Activated T-helper 9 cell treated with anti-CD3 and anti-CD28 coated beads, Interleukin-2, amount 50 U/mL, for 16 hours (primary cell): ENCODE measurements at places on chromosomes 1 and 21.

- DNase-seq: no peak
Observed at GRCh38 chr1:3428899-3429298, 25.6 kb upstream of the ARHGEF16 start.

DNA sequence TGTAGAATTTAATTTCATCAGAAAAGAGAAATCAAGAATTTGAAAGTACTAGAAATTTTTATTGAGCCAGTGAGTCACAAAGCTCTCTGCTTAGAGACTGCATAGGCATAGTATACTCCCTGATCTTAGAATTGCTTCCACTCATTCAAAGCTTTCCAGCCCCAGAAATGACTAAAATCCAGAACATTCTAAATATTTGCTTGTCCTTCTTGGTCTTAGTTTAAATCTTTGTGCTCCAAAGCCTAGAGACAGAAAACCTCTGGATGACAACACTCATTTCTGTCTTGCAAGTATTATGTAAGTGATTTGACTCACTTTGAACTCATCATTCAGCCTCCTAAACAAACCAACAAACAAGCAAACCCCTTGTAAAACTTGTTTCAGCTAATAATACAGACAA lies 74.2 kb downstream of the PTPRC start:
- DNase-seq: no peak

DNA sequence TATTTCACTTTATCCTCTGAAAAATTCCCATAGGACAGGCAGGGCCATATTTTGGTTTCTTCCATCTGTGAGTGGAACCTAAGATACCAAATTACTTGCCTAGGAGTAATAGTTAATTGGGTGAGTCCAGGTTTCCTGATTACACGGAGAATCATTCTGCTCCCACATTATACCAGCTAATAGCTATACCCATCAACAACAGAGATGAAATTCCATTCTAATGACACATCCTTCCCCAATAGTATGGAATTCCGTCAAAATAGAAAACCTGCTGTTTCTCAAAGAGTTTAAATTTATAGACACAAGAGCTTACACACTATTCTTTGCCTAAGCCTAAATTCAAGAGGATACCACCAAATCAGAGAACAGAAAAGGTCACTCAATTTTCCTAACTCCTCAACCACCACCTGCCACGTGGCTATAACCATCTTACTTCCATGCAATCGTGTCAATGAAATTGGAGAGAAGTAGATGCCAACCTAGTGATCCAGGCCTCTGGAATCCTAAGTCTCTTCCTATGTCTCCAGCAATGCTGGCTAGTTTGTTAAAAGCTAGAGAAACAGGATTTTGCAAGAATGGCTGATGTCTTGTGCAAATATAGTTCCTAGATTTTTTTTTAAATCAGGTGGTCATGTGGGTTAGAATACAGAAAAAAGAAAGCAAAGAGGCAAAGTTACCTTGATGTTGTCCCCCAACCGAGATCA lies 6.2 kb downstream of the PPT1 start:
- no peak for DNase-seq

- no peak for DNase-seq
Observed at GRCh38 chr1:70146488-70146887, 58.9 kb downstream of the LRRC40 start.

DNA sequence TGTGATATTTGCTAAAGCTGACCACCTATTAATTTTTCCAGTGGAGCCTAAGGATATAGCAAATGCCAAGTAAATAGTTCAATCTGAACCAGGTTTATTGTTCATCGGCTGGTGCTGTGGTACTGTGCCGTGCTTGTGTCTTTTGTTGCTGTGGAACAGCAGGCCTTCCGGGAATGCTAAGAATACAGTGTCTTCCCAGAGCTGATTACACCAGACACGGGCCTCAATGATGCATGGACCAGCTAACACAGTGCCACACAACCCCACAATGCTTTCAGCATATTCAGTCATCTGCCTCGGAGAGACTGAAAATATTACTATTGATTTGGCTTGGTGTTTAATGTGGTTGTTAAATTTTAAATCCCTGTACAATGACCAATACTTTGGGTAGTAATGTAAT lies 415.4 kb downstream of the PTBP2 start:
- no peak for DNase-seq

DNA sequence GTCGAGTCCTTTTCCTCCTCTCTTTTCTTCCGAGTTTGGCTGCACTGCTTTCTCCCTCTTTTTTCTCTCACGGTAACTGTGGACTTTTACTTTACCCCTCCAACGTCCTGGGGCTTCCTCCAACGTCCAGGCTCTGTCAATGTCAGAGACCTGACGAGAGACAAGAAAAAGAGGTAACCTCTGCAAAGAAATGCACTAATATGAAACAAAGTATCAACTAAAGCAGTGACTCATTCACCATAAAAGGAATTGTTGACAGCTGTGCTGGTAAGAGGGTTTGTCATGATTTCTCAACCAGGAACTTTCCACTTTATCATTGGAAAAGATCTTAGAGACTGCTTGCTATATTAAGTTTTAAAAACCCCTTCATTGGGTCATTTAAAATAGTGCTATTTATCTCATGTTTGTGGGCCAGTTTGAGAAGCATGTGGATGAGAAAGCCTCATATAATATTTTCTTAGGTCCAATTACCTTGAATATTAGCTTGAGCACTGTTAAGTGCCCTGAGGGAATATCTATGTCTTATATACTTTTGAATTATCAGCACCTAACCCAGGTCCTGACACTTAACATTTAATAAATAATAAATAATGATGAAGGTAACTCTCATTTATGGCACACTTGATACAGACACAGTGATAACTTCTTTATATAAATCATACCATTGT lies at the start of gene GBP2:
Gene GBP2 (minus strand): TSS at position 202 of the 668 bp plus-strand sequence. CDS start 4,148 bp downstream, outside the sequence.
- DNase-seq: no peak

DNA sequence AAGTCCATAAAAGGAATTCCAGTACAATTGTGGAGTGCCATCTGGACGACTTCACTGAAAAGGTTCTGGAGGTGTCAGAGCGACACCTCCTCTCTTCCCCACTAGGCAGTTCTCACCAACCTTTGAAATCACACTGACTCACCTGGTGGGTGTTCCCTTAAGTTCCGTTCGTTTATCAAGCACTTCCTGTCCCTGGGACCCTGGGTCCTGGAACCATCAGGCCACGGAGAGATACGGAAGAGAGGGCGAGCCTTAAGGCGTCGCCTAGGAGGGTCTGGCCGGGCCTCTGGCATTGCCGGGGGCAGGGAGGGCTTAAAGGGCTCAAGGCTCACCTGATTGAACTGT lies 317 bp downstream of the SPAG17 start:
- no peak for DNase-seq

DNA sequence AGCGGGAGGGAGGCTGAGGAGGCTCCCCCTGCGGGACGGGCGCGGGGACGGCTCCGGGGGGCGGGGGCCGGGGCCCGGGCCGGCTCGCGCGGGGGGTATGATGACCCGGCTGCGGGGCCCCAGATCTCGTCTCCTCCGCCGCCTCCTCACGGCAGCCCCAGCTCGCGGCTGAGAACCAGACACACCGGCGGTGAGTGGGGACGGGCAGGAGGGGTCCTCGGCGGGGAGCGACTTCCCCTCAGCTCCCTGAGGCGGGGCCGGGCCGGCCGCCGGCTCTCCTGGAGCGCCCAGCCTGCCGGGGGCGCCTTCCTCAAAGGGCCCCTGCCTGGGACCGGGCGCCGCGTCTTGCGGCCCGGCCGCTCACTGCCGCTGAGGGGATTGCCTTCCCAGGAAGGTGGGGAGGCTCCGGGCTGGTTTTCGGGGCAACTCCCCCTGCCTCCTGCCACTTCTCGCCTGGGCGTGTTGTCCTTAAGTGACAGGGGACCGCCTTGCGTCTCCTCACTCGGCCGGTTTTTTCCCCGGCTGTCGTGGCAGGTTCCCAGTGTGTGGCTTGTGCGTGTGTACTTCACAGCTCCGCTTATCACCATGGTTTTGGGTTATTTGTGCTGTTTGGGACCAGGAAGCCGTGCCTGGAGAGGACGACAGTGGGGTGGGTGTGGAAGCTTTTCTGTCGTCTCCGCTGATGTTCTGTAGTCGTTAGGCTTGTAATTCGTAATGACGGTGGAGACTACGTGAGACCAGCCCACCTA lies 800 bp downstream of the HIPK1 start:
- peak; percentile 57 for DNase-seq

DNA sequence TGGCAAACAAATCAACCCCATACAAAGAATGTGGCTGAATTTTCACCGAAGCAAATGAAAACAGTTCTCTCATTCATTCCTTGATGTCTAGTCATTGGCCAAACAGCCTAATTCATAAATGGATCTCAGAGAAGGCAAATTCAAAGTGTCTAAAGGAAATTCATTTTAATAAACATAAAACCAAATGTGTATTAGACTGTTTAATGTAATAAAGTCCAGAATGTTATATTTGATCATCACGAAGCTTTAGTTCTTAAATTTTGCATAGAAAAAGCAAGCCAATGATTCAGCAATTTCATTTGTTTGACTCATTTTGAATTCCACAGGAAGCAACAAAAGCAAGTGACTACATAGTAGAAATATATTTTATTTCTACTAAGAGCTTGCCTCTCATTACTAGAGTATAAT lies 379.2 kb upstream of the ADAMTS5 start:
- no peak for DNase-seq

- DNase-seq: no peak
Observed at GRCh38 chr1:70847013-70847412, 200.6 kb downstream of the PTGER3 start.

DNA sequence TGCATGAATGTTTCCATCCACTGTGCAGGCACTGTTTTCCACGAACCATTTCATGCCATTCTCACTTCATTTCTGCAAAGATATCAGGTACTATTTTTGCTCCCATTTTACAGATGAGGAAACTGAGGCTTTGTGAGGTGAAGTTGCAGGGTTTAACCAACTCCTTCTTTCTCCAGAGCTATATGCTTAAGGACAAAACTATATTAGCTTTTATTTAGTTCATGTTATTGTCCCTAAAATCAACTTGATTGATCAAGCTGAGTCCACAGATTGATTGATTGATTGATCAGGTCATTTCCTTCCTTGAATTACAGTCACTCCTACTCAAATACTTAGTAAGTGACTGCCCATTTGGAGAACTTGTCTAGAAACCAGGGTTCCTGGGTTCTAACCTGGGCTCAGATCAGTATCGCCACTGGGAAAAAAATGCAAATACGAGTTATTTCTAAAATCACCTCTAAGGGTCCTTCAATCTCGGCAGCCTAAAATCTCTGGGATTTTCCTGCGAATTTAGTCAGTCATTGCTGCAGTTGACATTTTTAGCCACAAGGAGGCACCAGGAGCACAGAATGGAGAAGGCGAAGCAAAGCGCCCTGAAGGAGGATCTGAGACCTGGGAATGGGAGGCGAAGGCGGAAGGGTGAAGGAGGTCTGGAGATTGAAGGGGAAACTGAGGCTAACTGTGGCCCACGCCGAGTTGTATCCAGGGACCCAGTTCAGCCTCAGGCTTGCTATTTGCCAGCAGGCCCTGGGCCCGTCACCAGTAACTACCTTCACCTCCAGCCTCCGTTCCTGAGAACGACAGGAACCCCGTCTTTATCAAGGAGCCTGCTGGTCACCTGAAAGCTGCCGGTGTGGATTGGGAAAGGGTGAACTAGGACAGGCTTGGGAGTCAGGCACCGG lies 14.3 kb upstream of the MUL1 start:
- DNase-seq: peak; percentile 19

DNA sequence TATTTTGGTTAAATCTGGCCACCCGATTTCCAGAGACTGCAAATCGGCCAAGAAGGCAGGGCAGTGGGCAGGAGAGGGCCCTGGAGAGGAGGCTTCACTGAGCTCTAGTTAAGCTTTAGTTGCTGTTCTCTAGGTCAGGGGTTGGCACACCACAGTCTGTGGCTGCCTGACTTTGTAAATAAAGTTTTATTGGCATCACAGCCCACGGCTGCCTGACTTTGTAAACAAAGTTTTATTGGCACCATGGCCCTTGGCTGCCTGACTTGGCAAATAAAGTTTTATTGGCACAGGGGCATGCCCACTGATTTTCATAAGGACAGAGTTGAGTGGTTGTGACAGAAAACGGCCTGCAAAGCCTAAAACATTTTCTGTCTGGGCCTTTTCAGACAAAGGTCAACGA lies 19.7 kb downstream of the AJAP1 start:
- DNase-seq: no peak

DNA sequence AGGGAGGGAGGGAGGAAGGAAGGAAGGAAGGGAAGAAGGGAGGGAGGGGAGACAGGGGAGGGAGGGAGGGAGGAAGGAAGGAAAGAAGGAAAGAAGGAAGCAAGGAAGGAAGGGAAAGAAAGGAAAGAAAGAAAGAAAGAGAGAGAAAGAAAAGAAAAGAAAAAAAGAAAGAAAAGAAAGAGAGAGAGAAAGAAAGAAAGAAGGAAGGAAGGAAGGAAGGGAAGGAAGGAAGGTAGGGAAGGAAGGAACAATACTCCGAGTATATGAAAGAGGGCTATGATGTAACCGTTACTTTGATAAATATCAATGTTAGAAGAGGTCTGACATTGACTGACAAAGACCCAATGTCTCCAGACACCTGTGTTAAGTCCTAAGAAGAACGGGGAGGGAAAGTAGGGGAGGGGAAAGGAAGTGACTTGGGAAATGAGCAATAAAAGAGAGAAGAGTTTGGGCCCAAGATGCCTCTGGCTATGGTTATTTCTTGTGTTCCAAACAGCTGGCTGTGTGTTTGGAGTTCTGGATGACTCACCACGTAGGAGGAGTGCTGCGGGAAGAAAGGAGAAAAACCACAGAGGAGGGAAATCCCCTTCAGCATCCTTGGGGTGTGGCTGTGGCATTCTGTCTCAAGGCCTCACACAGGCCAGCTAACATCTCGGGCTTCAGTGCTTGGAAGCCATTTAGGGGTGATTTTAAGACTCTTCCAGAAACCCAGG lies 37.0 kb upstream of the RXRG start:
- DNase-seq: no peak

DNA sequence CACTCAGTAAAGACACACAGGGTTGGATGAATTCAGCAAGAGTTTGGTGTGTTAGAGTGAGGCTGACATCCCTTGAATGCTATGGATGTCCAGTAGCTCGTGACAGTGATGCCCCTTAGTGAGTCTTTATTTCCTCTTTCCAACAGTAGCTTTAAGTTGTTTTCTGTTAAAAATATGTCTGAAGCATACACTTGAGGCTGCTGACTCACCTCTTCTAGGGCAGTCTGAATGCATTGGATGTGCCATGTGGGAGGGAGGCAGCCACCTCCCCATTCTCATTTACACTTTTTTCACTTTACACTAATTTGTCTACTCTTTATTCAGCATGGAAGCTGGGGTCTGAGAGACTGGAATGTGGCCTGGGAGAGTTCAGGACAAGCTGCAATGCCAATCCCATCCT lies 17.6 kb downstream of the NOS1AP start:
- no peak for DNase-seq

DNA sequence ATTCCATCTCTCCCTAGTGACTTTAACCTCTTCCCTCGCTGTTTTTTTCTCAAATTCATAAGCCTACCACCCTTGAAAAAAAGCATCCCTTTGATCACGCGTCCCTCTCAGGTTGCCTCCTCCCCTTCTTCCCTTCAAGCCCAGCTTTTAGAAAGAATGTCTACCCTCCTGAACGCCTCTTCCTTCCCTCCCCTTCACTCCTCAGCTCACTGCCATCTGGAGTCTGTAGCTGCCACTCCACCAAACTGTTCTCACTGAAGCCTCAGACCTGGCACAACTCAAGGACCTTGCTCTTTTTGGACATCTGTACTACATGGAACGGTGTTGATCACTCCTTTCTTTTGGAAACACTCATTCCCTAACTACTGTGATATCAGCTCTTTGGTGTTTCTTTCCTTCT lies 80.6 kb downstream of the SLC25A24 start:
- no peak for DNase-seq
